ENCODE measurements at places on chromosomes 5 and 9.

DNA sequence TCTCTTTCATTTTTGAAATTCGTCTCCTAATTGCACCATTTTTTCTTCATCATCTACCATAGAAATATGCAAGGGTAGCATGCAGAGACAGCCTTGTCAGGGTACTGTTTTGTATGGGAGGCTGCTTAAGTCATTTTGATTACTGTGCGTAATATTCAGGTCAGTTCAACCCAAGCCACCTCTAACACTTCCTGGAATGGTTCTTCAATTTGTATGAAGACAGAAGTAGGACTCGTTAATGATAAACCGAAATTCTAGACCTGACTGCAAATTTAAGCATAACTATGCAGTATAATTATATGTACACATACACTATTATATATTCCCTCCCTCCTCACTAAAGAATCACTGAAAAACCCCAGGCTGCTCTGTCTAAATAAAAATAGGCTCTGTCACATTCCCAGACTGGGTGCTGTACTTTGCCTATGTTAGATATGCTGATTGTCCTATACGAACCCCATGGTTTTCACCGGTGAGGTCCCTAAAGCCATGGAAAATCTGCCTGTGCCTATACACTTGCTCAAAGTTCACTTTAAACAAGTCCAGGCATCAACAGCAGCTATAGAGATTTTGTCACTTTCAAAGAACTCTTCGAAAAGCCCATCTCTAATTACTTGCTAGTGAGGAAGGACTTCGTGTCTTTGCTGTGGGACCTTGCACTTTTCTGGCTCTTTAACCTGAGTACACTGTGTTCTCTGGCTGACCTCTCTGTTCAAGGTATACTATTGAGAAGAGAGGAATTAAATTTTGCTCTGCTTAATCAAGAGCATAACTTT is 352.1 kb upstream of the CD180 start:
- no peak for DNase-seq

DNA sequence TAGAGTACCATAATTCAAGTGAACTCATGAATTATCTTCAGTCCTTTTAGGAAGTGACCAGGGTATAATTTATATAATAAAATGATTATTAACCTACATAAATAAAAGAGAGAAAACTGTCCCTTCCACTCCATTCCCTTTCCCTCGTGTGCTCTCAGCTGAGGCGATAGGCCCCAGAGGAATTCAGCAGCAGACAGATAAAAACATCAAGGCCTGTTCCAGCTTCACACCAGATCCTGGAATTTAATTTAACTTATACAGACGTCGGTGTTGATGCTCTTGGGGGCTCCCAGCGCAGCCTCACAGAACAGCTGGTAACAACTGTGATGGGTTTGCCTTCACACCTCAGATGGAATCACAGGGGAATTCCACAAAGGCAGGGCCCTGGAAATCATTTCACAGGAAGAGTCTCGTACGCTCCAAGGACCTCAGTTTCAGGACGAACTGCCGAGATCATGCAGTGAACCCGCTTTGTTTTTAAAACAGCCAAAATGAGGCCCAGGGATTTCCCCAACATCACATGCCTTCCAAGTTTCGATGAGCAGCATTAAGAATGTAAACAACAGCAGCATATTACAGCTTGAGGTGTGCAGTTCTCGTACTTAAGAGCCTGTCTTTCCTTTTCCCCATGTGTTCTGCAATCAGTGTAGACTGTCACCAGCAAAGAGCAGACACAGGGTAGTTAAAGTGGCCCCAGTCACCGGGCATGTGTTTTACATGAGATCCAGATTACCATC is 73.6 kb upstream of the ALDH1B1 start:
- DNase-seq, result no peak

GRCh38 chr5:36033486-36033885 is 33.2 kb downstream of the UGT3A2 start:
- no peak for DNase-seq

DNA sequence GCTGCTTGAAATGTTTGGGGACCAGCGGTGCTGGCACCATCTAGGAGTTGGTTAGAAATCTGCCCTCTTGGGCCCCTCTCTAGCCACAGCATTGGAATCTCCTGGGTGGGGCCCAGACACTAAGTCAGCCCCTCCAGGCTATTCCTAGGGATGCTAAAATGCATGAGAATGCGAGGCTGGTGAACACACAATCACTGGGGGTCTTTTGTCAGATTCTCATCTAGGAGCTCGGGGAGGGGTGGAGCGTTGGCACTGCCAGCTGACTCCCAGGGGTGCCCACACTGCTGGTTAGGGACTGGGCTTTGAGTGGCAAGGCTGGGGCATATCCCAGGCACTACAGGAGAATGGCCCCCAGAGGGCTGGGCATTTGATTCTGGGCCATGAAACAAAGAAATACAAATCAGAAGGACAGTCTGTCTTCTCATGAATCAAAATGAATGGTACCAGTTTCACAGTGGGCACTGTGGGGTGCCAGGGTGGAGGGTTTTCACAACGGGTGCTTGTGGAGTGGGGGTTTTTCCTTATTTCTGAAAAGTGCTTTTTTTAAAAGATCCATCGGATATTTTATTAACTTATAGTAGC is 127.8 kb upstream of the RAPGEF1 start:
- DNase-seq, result no peak

DNA sequence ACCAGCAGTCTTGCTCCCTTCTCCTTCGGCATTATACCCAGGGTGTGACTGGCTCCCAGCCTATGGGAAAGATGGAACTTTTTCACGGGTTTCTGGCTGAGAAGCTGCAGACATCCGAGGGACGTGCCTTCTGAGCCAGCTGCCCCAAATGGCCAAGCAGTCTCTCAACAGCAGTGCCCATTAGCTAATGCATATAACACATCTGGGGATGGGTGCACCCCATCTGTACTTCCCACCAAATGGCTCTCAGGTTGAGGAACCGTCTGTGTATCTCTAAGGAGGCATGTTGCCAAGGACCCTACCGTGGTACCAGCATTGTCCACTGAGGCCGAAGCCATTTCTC is 25.0 kb downstream of the C5orf15 start:
- DNase-seq, result no peak

GRCh38 chr5:36459176-36460135 is 146.9 kb upstream of the SLC1A3 start:
- peak; percentile 63 for DNase-seq

DNA sequence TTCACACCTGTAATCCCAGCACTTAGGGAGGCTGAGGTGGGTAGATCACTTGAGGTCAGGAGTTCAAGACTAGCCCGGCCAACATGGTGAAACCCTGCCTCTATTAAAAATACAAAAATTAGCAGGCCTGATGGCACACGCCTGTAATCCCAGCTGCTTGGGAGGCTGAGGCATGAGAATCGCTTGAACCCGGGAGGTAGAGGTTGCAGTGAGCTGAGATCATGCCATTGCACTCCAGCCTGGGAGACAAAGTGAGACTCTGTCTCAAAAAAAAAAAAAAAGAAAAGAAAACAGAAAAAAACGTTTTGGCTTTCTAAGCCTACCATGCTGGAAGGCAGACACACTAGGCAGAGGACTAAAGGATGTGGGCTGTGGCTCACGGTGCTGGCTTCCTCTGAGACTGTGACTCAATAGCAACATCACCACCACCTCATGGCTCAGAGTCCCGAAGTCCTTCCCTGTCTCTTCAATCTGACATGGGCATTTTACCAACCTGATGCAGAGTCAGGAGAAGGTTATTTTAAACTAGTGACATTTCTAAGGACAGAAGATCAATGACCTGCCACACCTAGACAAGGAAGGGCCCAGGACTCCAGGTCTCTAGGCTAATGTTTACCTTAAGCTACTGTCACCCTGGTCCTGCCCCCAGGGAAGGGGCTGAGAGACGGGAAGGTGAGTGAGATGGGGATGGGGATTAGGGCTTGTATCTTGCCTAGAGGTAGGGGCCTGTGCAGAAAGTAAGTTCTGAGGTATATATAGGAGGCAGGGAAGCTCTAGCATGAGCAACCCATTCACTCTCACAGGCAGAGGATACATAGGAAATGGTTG is 3.7 kb downstream of the ECSCR start:
- no peak for DNase-seq

DNA sequence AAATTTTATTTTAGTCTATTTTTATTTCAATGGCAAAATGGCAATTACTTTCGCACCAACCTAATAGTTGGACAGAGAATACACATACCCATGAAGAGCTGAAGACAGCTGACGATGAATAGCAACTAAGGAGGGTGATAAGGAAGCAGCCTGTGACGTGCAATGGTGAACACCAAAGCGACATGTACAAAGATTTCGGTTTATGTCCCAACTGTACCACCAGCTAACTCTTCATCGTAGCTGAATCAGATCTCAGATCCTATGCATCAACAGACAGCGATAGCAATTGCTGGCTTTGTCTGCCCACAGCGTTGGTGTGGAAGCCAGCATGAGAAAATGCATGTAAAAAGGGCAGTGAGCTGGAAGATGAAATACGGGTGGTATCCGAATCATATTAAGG is 130.6 kb upstream of the ANKH start:
- no peak for DNase-seq

- DNase-seq, result no peak
Measured at GRCh38 chr9:2816476-2817141, 27.3 kb downstream of the PUM3 start.

DNA sequence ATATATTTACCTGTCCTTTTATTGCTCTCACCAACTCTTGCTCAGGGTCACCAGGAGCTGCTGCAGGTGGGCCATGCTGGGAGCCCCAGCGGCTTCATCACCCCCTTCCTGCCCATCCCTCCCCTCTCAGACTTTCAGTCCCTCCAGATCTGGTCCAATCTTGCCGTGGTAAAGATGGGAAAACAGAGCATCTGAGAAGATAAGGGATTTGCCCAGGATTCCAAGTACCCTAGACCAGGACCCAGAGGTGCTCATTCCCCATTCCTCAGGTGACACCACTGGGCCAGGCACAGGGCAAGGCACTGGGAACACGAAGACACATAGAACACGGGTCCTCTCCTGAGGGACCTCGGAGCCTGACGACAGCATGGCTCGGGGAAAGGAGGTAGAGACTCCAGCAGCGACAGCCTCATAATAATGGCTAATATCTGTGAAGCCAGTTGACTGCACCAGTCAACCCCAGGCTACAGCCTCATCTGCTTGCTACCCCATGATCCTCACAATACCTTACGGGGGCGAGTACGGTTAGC is 18.0 kb downstream of the TMOD1 start:
- DNase-seq, result no peak

DNA sequence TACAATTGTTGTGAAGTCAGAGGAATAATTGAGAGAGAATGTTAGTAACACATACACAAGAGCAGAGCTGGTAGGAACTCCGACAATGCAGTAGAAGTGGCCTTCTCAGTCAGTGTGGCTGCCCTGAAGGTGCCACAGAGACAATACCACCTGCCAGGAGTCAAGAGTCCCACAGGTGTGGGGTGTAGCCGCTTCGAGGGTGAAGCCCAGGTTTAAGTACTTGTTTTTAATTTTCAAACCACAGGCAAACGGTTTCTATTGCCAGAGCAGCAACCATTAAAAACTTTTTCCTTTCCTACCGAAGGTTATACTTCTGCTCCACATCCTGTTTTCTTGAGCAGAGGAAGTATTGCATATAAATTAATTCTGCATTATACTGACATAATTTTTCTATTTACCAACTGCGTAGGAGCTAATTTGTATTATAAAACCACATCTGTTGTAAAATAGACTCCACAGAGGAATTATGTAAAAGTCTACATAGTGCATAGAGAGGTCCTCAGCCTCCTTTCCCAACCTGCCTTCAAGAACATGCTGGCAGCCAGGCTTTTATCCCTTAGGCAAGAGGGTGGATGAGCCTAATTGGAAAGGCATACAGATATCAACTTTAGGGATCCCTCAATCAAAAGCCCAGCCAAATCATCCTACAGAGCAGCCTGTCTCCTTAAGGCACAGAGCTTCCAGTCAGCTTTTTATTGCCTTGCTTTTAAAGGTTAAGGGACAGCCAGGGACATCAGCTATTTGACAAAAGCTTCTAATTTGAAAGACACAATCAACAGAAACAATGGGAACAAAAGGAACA is 12.9 kb upstream of the ACTBL2 start:
- DNase-seq, result no peak

- peak; percentile 52 for DNase-seq
Measured at GRCh38 chr5:176846335-176847140, 36.2 kb downstream of the UNC5A start.

DNA sequence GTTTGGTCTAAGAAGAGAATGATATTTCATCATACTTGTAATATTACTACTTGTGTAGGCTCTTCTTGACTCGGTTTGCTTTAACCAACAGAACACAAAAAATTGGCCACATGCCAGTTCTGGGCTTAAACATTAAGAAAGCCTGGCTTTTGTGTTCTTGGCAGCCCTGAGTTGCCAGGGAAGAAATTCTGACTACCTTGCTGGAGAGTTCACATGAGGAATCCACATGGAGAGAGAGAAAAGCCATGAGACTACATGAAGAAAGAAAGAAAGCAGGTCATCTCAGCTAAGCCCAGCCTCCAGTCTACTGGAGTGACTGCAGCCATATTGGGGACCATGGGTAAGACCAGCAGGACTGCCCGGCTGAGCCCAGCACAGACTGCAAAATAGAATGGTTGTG is 524.8 kb downstream of the RAB3C start:
- no peak for DNase-seq

- no peak for DNase-seq
Measured at GRCh38 chr9:135906291-135907005, 898 bp downstream of the CAMSAP1 start.

DNA sequence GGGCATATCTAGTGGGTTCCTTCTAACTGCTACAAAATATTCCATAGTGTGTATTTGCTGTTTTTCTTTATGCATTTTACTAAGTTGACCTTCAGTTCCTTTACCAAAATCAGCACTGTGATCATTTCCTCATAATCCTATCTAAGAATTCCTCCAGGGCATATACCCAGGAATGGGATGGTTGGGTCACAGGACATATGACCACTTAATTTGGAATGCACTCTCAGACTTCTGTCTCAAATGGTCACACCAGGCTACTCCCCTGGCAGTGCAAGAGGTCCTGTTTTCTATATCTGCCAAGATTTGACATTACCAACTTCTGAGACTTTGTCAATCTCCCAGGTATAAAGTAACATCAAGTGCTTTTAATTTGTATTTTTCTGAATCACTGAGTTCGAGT is 63.9 kb downstream of the ADAMTS12 start:
- DNase-seq, result no peak

- DNase-seq, result no peak
Measured at GRCh38 chr5:33641744-33642505, 201.2 kb downstream of the TARS1 start.

DNA sequence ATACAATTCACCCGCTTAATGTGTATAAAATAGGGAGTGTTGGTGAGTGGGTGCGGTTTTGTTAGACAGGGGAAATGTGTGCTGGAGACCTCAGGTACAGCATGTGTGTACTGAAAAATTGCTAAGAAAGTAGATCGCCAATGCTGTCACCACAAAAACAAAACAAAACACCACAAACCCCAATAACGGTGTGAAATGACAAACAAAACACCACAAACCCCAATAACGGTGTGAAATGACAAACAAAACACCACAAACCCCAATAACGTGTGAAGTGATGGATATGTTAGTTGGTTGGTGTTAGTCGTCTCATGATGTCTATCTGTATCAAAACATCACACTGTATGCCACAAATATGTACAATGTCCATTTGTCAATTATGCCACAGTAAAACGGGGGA is 14.2 kb upstream of the GFPT2 start:
- DNase-seq, result no peak

Measured in Karpas-422 (cell line).